ENCODE measurements at places on chromosomes 1 and 21.
A peak's percentile ranks its signal among the peaks of the same experiment; 100 is the strongest.

DNA sequence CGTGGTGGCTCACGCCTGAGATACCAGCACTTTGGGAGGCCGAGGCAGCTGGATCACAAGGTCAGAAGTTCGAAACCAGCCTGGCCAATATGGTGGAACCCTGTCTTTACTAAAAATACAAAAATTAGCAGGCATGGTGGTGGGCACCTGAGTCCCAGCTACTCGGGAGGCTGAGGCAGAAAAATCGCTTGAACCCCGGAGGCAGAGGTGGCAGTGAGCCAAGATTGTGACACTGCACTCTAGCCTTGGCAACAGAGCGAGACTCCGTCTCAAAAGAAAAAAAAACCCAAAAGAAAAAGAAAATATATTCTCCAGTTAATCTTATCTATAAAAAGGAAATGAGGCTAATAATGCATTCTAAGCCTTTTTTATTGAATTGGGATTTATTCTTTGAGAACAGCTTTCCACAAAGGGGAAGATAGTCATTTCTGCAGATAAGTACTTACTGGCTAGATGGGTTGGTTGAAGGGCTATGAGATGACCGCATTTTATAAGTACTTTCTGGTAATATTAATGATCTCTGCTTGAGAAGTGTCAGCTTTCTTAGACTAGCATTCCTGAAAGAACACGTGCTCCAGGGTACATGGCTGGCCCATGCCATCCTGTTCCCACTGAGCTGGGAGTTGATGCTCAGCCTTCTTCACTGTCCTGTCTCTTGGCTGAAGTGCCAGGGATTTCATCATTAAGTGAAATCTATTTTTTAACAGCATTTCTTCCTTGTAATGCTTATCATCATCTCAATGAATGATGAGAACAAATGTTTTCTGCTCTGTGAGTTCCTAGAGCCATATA is 57.9 kb downstream of the SASS6 start:
- DNase-seq: no peak

- DNase-seq: no peak
These were observed 19.7 kb downstream of the ENSA start for GRCh38 chr1:150609732-150610131.

DNA sequence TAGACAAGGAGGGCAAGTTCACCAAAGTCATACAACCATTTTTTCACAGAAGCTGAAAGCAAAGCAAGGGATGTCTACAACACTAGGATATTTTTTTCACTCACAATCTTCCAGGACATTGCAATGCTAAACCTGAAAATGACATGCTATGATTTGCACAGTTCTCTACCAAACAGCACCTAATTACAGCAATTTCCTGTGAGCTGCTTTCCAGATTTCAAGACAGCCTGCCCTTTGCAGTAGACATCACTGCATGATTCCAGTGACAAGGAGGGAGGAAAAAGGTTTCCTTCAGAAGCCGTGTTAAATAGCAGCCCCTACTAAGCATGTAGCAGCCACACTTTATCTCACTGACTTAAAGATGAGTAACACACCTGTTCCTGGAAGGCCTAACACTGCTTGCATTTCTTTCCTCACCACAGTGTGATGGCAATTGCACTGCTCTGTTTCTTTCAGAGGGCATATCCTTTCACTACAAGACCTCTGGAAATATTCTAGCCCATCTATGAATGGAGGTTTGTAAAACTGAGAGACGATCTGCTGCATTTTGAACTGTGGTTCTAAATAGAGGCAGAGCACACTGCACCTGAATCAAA is 97.1 kb downstream of the DUSP10 start:
- no peak for DNase-seq

DNA sequence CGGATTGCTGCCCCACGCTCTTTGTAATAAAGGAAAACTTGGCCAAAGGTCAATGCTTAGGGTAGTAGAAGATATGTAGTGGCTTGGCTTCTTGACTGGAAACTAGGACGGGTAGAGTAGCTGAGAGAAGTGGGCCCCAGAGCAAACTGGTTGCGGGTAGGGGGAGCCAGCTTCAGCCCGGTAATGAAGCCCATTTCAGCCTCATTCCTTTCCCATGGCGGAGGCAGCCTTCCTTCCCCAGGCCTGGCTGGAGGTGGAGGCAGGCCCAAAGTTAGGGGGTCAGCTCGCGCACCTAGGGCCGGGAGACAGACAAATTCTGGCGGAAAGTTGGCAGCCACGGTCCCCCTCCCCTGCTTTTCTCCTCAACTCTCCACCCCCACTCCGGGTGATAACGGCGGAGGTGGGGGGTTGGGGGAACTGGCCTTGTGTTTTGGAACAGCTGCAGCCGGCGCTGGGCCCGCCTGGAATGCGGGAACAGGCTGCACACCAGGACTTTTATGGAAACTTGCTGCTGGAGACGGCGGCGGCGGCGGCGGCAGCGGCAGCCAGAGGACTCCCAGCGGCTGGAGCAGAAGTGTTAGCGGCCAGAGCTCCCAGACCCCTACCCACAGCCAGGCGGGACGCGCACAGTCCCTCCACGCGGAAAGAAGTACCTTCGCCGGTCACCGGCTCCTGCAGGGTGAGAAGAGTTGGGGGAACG is at the start of gene NEXN:
Gene NEXN, plus strand, starts transcription at position 544 of the 700 bp plus-strand sequence. CDS start 27,483 bp downstream, outside the sequence.
- DNase-seq: peak; percentile 62

- peak; percentile 86 for DNase-seq
These were observed at the start of gene OTUD7B for GRCh38 chr1:150010393-150011115. Gene OTUD7B (minus strand): TSS chr1:150010726. CDS start chr1:149977510, 33,216 bp downstream.

DNA sequence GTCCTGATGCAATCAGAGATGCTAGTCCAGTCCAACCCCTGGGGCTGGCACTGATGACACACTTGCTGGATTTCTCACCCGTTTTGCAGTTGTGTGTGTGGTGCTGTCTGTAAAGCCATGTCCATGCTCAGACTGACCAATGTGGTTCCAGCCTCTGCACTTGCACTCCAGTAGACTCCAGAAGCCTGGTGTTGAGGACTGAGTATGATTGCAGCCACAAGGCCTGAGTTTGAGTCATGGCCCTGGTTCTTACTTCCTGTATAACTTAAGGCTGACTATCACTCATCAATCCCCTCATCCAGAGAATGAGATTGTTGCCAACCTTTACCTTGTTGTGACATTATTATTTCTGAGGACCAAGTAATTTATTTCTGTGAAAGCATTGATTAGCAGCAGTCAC is 34.8 kb upstream of the IKBKE start:
- DNase-seq: no peak

DNA sequence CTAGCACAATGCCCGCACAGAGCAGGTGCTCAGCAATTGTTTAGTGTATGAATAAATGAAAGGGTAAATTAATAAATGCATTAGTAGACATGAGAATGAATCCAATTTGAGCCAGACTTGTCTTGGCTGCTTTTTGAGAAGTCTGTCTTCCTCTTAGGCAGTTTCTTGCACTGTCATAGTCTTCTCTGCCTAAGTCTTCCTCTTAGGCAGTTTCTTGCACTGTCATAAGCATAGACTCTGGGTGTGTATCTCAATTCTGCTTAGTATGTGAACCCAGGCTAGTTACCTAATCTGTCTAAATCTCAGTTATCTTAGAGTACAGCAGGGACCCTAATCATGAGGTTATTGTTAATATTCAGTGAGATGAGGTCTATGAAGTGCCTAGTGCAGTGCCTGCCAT is 27.2 kb downstream of the NHLH2 start:
- no peak for DNase-seq

DNA sequence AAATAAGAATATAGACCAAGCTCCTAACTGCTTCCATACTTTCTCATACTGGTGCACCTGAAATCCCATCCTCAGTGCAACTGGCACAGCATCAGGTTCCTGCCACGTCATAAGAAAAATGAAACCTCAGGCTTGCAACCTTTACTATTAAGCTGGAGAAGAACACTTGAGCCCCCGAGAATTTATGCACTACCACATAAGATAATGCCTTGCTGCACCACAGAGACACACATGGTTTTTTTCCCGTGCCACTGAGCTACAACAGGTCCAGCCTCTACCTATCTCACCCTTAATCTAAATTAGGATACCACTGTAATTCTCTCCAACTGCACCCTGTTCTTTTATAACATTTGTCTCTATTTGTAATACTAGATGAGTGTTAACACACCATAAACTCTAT is 174.5 kb downstream of the DENND1B start:
- DNase-seq: no peak

DNA sequence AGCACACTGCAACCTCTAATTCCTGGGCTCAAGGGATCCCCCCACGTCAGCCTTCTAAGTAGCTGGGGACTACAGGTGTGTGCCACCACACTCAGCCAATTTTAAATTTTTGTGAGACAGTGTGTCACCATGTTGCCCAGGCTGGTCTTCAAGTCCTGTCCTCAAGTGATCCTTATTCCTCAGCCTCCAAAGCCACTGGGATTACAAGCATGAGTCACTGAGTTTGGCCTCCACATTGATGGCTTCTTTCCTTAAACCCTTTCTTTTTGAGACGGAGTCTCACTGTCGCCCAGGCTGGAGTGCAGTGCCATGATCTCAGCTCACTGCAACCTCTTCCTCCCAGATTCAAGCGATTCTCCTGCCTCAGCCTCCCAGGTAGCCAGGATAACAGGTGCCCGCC is 7.6 kb downstream of the KPNA6 start:
- DNase-seq: no peak

DNA sequence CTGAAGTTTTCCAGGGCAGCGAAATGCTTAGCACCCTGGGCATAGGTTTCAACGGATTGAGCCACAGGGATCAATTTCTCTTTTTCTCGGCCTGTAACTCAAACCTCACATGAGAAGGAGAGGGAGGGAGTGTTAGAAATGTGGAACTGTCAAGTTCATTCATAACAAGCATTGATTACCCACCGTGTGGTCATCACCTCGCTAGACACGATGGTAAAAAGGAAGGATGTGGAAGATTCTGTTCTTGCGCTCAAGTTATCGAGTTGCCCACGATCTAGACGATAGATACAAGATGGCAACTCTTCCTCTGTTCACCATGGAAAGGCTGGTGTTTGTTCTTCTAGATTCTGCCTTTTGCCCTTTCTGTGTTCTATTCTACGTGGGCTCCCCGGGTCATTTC is 4.0 kb upstream of the RCAN3 start:
- DNase-seq: no peak

GRCh38 chr1:15391366-15391765 is 18.3 kb upstream of the EFHD2 start:
- DNase-seq: no peak

GRCh38 chr1:212485571-212485912 is 52.8 kb downstream of the NENF start:
- no peak for DNase-seq

GRCh38 chr1:168607872-168608428 is 31.5 kb downstream of the XCL1 start:
- DNase-seq: no peak

- DNase-seq: no peak
These were observed 56.5 kb downstream of the LAMC2 start for GRCh38 chr1:183242556-183242955.

DNA sequence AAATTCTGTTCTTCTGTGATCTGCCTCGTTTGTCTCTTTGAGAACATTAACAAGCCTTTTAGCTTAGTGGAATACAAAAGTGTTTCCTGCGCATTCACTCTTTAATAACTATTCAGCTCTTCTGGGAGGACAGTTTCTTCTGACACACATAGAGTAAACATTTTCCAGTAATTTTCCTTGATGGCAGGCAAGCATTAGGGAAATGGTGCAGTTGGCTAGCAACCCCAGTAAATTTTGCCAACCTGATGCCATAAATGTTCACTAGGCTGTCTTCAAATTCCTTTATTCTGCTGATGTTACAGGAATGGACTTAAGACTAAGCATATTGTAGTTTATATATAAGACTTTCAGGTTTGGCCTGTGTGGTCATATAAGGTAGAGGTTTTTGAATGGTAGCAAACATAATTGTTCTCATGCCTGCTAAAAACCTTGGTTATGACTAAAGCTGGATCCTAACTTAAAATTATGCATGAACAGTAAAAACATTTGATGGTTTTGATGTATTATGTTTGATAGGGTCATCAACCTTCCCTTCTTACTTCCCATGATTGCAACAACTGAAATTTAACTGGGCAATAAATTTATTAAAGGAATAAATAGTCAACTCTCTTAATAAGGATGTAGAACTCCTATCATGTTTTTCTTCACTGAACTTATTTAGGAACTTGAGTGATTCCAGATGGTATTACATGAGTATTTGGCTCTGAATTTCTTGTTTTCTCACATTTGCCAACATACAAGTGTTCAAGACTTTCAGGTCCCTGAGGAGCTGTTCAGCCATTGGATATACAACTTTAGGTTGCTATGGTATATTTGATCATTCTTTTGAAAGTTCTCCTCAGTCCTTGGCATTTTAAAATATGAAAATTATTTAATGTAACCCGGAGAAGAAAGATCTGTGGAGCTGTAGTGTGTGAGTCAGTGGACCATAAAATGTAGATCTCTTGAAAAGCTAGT is 223.4 kb downstream of the FMN2 start:
- no peak for DNase-seq

- no peak for DNase-seq
These were observed 33.4 kb downstream of the TMCC2 start for GRCh38 chr1:205260948-205261732.

DNA sequence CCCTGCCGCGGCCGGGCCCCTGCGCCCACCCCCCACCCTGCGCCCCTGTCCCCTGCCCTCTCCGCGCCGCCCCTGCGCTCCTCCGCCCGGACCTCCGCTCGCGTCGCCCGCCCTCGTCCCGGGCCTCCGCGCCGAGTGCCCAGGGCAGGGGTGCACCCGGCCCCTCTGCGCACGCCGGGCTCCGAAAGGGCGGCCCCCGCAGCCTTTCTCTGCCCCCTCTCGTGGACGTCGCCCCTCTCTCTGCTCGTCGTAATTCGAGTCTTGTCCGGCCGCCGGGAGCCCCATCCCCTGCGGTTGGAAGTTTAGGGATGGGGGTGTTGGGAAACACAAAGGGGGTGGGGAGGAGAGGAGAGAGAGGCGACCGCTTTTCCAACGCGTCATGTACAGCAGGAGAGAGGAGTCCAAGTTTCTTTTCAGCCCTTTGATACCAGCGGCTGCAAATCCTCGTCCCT is 407 bp downstream of the GALNT2 start:
- DNase-seq: no peak

DNA sequence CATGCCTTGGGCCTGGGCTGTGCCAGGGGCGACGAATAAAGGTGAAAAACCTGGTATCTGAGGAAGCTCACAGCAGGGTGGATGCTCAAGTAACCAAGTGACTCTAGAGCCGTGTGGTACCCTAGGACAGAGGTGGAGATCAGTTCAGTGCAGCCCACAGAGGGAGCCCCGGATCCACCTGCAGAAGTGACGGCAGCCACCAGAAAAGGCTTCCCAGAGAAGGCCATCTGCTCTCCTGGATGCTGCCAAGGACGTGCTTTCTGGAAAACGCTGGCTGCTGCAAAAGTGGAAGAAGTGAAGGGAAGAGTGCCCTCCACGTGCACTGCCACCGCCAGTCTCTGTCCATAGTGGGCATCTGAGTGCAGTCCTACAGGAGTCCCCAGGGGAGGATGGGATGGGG is 27.7 kb downstream of the TMCO4 start:
- DNase-seq: no peak

DNA sequence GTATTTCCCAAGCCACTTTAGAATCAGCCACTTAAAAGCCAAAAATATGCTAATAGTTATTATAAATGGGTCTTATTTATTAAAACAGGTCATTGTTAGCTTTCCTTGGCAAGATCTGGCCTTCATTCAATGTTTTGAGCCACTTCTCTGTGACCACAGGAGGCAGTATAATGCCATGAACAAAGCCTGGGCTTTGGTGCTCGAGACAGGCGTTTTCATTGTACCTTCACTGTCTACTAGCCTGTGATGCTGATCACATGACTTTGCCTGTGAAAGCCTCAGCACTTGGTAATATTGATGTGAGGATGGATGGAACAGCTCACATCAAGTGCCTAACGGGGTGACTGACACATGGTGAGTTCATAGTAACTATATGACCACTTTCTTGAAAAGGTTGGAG is 217.0 kb downstream of the RWDD3 start:
- no peak for DNase-seq
